Putamen (tissue), 1 donor: ENCODE measurements at places on chromosomes 3 and 15.

DNA sequence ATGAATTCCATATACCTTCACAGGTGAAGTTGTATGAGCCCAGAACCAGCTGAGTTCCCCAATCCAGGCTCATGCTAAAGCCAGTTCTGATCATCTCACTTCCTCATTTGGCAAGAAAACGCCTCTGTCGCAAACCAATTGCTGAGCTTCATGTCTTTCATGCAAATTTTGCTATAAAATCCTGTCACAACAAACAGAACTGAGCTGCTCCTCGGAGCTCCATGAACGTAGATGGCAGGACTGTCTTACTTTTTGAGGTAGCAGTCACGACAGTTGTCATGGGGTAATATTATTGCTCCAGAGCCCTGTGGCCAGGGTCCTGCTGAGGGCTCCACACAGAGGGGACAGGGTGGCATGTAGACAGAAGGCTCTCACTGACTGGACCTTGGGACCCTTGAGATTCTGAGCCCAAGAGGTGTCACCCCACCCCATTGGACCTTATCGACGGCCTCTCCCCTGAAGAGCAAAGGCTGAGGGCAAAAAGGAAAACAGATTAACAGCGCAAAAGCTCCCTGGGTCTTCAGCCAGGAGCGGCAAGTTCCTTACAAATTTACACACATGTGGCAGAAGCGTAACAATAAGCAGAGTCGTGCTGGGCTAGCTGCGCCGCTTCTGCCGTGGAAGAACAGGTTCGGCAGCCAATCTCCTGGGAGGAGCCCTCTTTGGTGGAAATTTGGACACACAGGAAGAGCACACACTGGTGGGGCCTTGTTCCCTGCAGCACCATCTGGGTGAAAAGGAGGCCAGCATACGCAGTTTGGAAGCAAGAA is 249.2 kb downstream of the OPA1 start:
- peak; percentile 8 for DNase-seq

DNA sequence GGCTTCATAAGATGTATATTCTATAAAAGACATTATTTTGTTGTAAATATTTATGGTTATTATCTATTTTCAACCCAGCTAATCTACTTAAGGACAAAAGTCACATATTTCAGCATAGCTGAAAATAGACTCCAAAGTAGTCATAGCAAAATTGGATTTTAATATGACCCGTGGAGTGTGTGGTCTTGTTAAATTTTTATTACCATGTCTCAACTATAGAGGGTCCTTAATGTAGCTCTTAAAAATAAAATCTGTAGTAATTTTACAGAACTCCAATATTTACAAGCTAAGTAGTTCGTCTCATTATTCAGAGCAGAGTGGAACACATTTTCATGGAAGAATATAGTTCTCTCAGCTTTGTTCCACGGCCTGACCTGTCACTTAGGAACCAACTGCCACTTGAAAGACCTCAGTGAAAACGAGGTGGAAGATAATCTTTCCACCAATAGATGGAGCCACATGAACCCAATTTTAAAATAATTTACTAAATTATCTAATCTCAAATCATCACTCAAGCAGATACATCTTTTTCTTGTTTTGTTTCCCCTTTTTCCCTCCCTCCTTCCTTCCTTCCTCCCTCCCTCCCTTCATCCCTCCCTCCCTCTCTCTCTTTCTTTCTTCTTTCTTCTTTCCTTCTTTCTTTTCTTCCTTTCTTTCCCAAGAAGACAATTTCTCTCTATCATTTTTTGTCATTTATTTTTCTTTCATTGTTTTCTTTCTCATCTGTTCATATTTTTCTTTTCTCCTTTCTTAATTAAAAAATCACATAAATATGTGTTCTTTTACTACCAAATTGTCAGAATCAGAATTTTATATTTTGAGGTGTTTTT is 97.2 kb downstream of the CLDN1 start:
- peak; percentile 16 for DNase-seq

GRCh38 chr15:69602921-69603320 is 150.3 kb downstream of the RPLP1 start:
- DNase-seq, result no peak

GRCh38 chr3:178043084-178043483 is 493.2 kb upstream of the KCNMB2 start:
- no peak for DNase-seq

DNA sequence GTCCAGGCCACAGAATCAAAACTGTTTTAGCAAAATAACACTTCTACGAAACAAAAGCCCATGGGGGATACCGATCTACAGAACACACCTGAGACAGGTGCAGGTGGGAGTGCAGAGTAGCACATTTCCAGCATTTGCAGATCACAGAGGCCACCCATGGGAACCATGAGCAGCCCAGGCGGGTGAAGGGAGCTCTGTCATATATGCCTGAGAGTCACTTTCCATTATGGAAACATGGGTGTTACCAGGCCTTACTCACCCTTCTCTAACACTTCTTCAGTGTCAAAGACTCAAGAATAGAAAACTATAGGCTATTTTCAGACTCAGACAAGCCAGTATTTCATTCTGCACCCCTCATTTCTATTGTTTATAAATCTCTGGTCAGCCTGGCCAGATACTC is 3.5 kb downstream of the PLA1A start:
- no peak for DNase-seq

DNA sequence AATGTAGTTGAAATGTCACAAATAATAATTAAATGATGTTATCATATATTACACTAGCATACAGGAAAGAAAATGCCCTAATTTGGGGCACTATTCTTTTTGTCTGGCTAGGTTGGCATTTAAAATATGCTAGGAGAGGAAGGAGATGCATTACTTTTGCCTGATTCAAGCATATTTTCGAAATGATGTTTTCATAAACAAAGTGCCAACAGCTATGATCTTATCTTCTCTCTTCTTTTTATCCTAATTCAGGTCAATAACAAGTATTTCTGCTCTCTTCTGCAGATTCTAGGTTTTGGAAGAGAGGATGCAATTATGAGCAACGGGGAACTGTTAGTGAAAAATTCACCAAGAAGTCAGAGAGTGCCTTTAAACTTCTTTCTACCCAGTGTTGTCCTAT is 55.8 kb upstream of the NR2F2 start:
- no peak for DNase-seq

GRCh38 chr15:88791637-88792036 is 11.6 kb upstream of the ACAN start:
- DNase-seq, result no peak

DNA sequence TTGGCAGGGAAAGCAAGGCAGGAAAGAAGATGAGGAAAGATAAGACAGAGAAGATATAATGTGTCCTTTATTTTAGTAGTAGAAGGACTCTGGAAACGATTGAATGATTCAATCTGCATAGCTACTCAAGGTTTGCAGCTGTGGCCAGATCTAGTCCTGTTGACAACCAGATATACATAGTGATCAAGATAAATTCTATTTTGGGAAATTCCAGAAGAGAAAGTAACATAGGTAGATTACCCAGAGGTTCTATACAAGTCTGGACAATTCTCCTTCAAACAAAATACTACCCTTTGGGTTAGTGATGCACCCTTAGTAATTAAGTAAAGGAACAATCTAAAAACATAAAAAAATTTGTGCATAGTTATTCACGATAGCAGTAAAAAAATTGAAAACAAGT is 9.4 kb downstream of the TERC start:
- no peak for DNase-seq

GRCh38 chr3:155385896-155386625 is 92.6 kb upstream of the STRIT1 start:
- DNase-seq, result no peak

- no peak for DNase-seq
Observed at GRCh38 chr3:183253528-183254486, 754 bp downstream of the B3GNT5 start.

DNA sequence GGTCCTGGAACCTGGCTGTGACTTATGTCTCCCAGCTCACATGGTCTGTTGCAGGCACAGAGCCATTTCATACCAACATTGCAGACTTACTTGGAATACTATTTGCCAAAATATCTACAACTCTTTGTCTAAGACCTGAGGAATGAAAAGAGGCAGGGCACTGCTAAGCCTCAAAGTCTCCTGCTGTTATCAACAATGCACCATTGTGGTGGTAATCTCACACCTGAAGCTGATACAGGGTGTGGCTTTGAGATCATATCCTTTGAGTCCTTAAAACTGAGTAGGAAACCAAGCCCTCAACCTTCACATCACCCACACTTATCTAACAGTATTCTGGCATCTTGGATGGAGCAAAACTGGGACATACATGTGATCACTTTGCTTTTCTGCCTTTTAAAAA is 782.0 kb downstream of the EPHA3 start:
- DNase-seq, result no peak

GRCh38 chr3:166957121-166957520 is 423.0 kb downstream of the ZBBX start:
- DNase-seq, result no peak

GRCh38 chr15:63196842-63197241 is 7.4 kb downstream of the RAB8B start:
- DNase-seq, result no peak

DNA sequence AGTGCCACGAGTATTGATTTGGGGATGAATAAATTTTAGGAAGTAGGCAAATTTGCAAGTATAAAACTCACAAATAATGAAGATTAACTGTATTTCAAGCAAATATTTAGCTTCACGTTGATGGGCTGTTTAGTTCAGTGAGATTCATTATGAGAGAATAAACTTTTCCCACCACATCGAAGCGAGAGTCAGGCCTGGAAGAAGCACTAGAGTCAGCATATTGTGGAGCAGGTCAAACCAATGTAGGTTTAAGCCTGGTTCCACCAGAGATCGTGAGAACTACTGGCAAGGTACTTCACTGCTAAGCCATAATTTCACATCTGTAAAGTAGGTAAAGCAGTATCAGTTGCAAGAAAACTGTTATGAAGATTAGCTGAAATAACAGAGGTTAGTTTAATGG is 22.3 kb downstream of the WDR49 start:
- DNase-seq, result no peak

GRCh38 chr3:72906154-72906553 is 18.3 kb downstream of the GXYLT2 start:
- no peak for DNase-seq

DNA sequence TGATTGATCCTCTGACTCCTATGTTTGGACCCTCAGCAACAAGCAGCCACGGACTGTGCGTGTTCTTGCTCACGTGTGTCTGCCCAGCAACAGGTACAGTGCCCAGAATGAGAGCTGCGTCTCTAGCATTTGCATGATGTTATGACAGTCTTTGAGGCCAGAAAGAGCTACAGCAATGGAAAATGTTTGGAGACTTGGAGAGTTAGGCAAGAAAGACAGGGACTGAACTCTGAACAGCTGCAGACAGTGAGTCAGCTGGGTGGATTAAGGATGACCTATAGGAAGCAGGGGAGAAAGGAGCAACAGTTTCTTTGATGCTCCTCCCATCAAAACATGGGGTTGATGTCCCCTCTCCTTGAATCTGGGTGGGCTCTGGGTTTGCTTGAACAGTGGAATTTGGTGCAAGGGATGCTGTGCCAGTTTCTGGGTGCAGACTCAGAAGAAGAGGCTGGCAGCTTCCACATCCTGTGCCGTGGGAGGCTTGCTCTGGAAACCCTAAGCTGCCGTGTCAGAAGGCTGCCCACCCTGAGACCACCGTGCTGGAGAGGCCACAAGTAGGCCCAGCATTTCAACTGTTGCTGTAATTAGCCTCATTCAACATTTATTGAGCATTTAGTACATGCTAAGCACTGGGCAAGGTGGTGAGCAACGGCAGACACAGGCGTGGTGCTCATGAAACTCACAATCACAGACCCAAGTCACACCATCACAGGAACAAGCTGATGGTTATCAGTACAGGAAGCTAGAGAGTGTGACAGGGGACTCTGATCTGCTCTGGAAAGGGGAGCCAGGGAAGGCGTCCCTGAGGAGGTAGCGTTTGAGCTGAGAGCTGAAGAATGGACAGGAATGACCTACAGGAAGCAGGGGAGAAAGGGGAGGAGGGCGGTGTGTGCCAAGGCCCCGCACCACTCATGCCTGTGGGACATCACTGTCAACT is 21.7 kb downstream of the CCR9 start:
- DNase-seq, result no peak

DNA sequence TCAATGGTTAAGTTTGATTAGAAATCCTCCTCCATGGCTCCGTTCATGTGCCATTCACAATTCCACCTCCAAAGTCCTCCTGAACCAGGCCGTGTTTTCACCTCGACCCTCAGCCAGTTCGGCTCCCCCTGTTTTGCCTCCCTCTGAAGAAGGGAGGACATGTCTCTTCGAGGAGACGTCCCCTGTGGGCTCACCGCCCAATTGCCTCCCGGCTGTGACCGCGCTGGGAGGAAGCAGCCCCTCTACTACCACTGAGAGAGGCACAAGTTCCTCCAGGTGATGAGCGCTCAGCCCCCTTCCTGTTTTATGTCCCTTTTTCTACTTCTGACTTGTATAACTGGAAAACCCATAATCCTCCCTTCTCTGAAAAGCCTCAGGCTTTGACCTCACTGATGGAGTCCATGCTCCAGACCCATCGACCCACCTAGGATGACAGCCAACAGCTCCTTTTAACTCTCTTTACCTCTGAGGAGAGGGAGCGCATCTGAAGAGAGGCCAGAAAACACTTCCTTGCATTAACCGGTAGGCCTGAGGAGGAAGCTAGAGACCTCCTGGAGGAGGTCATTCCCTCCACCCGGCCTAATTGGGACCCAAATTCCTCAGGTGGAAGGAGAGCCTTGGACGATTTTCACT is 4.7 kb downstream of the DET1 start:
- no peak for DNase-seq

DNA sequence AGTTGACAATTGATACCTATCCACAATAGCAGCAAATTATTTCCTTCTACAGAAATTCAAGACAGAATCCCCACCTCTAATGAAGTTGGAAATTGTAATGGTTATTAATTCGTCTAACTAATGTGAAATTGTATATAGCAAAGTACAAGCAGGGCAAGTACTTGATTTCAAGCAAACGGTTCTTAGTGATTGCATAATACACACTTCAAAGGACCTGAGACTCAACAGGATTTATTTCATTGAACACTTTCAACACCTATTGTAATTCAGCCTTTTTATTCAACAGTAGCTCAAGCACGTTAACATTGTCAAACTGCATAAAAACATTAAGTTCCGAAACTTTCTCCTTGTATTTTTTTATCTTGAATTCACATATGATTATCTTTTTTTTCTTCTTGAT is 40.2 kb upstream of the AGTR1 start:
- DNase-seq, result no peak

GRCh38 chr3:58585994-58586393 is 8.8 kb upstream of the FAM107A start:
- DNase-seq, result no peak
